ENCODE measurements at places on chromosomes 6 and 20. TPM values are rescaled to one million over a fixed set of nuclear protein-coding genes. Genes with fewer than 3 reads are reported as not detected.

The SYNDIG1 gene
- 42.7 TPM for total RNA-seq

GRCh38 chr20:56060486-56060885 lies 55.2 kb upstream of the CBLN4 start:
- DNase-seq: no peak

DNA sequence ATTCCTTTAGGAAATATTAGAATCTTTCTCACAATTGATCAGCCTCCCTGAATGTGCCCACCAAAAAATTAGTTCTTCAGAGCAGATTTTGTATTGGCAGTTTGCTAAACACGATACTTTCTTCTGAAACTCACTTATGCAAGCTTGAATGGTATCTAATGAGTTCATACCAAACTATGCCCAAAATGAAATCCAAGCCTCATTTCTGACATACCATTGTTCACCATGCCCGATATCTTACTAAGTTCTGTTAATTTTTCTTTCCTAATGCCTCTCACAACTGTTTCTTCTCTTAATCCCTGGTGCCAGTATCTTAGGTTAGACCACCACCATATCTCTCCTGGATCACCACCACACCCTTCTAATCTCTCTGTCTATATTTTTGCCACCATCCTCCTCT lies 755.9 kb downstream of the KIF16B start:
- DNase-seq: no peak

GRCh38 chr20:16147916-16148315 lies 425.3 kb downstream of the KIF16B start:
- DNase-seq: no peak

- DNase-seq: no peak
Observed at GRCh38 chr6:80974579-80974978, 777.9 kb downstream of the TENT5A start.

All from dorsolateral prefrontal cortex (tissue), 122 donors.